Activated T-helper 2 cell treated with anti-CD3 and anti-CD28 coated beads, Interferon-gamma antibody, Interleukin-2, Interleukin-4, amounts not matched to agents 10 μg/mL and 5 μg/mL and 100 μg/mL, durations not matched to agents 14 hours and 24 hours and 36 hours (primary cell): ENCODE measurements at places on chromosomes 5 and 9. TPM values are rescaled to one million over a fixed set of nuclear protein-coding genes. Genes with fewer than 3 reads are reported as not detected.

- no peak for DNase-seq
These were observed 109.1 kb upstream of the PCA3 start for GRCh38 chr9:76655121-76655541.

- no peak for DNase-seq
These were observed 99.2 kb downstream of the SH3TC2 start for GRCh38 chr5:148963664-148964063.

DNA sequence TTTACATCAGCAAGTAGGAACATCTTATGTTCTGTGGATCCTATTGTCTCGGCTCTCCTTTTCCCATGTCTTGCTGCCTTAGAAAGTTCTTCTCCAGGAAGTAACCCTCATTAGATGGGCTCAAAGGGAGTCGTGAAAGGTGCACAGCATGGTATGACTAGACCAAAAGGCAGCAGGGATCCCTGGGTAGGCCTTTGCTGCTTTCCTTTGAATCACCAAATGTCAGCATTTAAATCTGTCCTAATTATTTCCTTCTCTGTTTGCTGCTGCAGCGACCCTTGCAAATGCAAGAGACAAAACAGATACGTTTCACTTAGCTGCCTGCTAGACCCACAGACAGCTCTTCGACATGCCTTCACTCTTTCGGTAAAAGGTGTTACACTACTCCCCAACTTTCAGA is 218.4 kb downstream of the ACTL7B start:
- DNase-seq = no peak

DNA sequence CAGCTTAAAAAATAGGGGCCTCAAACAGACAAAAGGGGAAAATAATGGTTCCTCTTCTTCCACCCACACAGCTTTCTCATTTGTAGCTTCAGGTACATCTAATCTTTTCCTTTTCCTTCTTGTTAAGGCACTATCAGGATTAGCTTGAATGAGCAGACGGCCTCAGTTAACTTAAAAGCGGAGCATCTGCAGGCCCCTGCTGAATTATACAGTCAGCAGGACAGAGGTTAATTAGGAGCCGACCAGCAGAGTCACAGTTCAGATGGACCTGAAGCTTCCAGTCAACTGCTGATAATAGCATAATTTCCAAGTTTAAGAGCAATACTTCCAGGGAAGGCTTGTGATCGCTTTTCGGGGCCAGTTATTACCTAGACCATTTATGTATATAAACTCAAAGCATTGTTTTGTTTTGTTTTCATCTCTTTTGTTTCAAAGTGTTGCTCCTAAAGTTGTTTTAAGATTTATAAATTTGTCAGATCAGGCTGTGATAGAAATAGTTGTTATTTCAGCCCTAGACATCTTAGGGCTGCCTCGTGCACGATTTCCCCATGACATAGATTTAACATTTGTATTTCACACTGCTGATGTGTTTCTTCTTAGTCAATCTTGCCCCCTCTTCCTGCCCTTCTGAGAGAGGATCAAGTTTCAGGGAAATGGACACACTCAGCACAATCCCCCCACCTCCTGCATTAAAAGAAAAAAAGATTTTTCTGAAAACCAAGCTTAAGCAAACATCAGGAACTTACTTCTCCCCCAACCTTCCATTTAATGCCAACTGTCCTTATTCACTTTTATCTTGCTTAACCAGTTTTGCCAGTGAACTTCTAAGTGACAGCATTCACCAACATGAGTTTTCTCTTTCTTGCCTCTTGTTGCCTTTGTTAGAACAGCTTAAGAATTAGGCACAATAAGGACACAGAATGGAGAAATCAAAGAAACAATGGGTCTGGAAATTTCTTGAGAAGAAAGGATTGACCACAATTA is 449.8 kb downstream of the ARHGEF28 start:
- no peak for DNase-seq

CDKN2A gene
- 5.8 and 7.4 TPM in 2 replicates for total RNA-seq

TRPM3 gene
- not detected in 2 replicates for total RNA-seq

GLIPR2 gene
- total RNA-seq = 28.8 and 30.1 TPM in 2 replicates

TAF11L6 gene
- not detected in 2 replicates for total RNA-seq

SHOC1 gene
- not detected in 2 replicates for total RNA-seq
